ENCODE measurements at places on chromosomes 11 and 22.

DNA sequence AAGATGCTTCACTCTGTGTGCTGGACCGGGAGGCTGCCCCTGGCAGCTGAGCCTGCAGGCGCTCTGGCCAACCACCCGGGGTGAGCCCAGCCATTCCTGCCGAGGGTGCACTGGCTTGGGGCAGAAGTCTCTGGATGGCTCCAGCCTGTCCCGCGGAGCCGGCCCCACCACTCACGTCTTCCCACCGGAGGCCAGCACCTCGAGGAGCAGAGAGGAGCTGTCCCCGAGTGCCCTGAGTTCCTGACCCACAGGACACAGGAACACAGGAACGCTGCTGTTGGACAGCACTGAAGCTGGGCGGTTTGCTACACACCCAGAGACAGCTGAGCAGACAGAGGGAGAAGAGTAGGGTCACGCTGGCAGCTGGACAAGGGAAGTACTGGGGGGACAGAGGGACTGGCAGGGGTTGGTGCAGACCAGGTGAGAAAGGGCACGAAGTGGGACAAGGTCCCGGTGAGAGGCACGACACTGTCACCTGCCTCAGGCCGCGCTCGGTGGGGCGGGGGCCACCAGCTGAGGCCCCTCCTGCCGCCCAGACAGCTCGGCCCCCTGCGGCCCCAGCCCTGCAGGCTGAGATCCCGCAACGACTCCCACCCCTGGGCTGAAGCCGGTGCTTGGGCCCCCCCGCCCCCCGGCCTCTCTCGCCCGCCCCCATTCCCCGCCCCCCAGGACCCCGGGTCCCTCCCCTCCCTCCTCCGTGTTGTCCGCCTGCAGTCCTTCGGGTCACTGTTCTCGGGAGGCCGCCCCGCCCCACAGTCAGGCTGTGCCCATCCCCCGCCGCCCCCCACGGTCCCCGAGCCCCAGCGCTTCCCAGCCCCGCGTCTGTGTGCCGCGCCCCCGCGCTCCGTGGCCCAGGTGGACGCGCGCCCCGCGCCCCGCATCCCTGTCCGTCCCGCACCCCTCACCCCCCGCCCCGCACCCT is 624 bp upstream of the B4GALNT4 start:
- peaks cover 26% of the 10 kb centered on the region for H3K4me1 ChIP-seq
- DNase-seq: no peak
- peaks cover 68% of the 10 kb centered on the region for H3K27me3 ChIP-seq
- peak overlapping the region; percentile 78 for H3K4me3 ChIP-seq
- no peak overlapping the region for H3K27ac ChIP-seq

- H3K27me3 ChIP-seq: peaks cover 41% of the 10 kb centered on the region
- no peak overlapping the region for H3K4me3 ChIP-seq
- no peaks in the 10 kb centered on the region for H3K36me3 ChIP-seq
- no peak overlapping the region for H3K27ac ChIP-seq
Observed at GRCh38 chr11:113562981-113563461, 87.8 kb upstream of the DRD2 start.

GRCh38 chr11:8807544-8808225 is 103.3 kb upstream of the AKIP1 start:
- peaks cover 5% of the 10 kb centered on the region for H3K4me1 ChIP-seq
- H3K27ac ChIP-seq: no peak overlapping the region
- DNase-seq: no peak
- H3K36me3 ChIP-seq: no peaks in the 10 kb centered on the region
- H3K27me3 ChIP-seq: peaks cover 27% of the 10 kb centered on the region

- H3K4me1 ChIP-seq: peaks cover 47% of the 10 kb centered on the region
- peak overlapping the region; percentile 92 for H3K27ac ChIP-seq
- H3K36me3 ChIP-seq: peaks cover 10% of the 10 kb centered on the region
- no peak for DNase-seq
- peak overlapping the region; percentile 62 for H3K4me3 ChIP-seq
- no peaks in the 10 kb centered on the region for H3K27me3 ChIP-seq
Observed at GRCh38 chr22:23248583-23248982, 68.3 kb downstream of the BCR start.

- peak overlapping the region; percentile 73 for H3K27ac ChIP-seq
- H3K4me1 ChIP-seq: peaks cover 28% of the 10 kb centered on the region
- peaks cover 10% of the 10 kb centered on the region for H3K36me3 ChIP-seq
- H3K27me3 ChIP-seq: peaks cover 71% of the 10 kb centered on the region
Observed at GRCh38 chr22:43376765-43377547, 33.8 kb upstream of the SCUBE1 start.

DNA sequence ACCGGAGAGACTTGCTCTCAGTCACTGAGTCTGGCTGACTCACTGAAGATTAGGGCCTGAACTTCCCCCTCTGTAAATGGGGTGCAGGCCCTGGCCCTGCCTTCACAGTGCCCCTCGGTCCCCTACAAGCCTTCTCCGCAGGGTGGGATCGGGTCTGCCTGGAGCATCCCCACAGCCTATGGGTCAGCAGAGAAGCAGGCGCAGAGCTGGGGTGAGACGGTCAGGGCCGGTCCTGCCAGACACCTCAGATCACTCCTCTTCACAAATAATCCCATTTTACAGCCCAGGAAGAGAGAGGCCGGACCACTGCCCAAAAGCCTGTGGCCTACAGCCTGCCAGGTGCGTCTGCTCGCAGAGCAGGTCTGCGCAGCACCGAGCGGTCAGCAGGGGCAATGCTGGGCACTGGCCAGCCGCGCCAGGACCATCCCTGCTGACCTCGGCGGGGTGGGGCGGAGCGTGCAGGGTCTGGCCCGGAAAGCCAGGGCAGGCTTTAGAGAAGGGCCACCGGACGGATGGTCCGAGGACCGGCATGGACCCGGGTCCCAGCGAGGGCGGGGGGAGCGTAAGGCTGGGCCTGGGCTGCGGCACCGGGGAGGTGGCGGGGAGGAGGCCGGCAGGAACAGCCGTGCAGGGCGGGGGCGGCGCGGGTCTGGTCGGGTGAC is 522 bp upstream of the SEPTIN5 start:
- peaks cover 2% of the 10 kb centered on the region for H3K4me1 ChIP-seq
- peak overlapping the region; percentile 56 for H3K4me3 ChIP-seq
- H3K27me3 ChIP-seq: peaks cover 60% of the 10 kb centered on the region
- H3K27ac ChIP-seq: no peak overlapping the region
- peaks cover 4% of the 10 kb centered on the region for H3K36me3 ChIP-seq
- DNase-seq: no peak

DNA sequence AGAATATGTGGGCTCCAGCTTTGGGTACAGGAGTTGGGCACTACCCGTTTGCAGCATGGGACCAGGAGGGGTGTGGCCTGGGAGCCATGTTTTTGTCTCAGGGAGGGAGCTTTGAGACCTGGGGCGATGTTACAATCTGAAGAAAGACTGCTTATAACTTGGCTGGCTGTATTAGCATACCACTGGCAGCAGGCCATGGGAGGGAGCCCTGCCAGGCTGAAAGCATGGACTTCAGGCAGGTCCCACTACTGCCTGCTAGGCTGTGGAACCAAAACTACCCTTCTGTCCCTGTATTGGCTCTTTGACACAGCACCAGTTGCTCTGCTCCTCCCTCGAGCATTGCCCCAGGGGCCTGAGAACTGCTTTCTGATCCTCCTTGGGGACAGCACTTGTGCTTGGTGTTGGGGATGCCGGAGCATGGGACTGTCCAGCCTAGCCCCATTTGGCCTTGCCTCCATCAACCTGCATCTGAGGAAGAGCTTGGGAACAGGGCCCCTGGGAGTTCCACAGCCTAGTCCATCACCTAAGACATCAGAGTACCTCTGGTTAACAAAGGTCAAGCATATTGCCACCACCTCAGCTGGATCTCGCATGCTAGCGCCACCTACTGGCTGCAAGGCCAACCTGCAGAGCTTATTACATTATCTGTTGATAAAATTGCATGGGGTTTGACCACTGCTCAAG is 217.4 kb downstream of the SBF2 start:
- no peak overlapping the region for H3K27ac ChIP-seq
- H3K4me3 ChIP-seq: no peak overlapping the region
- H3K4me1 ChIP-seq: peaks cover 4% of the 10 kb centered on the region
- H3K27me3 ChIP-seq: no peaks in the 10 kb centered on the region
- peaks cover 5% of the 10 kb centered on the region for H3K36me3 ChIP-seq
- DNase-seq: no peak

DNA sequence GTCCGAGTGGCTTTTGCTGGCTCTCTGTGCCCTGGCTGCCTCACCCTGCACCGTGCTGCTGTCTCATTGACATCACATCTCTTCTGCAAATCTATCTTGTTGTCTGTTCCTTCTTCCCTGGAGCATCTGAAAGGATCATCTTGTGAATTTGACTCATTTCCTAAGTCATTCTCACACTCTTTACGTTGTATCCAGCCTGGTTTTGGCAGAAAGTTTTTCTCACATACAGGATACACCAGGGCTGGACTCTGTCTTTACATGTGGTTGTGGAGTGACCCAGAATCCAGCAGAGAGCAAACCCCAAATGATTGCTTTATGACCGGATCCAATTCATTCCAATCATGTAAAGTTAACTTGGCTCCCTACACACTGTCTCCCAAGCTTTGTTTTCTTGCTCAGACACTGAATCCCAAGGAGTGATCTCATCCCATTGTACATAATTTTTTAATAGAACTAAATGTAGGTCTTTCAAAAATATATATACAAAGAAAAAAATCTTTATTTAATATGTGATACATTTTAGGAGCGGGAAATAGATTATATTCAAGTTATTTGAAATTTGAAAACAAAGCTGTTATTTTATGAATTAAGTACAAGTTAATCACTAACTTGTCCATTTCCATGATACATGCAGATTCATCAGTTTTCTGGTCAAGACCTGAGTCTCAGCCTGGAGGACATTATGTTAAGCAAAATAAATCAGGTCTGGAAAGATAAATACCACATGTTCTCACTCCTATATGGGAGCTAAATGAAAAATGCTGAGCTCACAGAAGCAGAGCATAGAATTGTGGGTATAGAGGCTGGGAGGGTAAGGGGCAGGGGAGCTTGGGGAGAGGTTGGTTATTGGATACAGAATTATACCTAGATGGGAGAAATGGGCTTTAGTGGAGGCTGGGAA is 2.9 kb upstream of the RFPL1 start:
- H3K4me1 ChIP-seq: no peaks in the 10 kb centered on the region
- H3K4me3 ChIP-seq: no peak overlapping the region
- no peak for DNase-seq

GRCh38 chr11:114059984-114060391 is 477 bp downstream of the ZBTB16 start:
- H3K27me3 ChIP-seq: peaks cover 34% of the 10 kb centered on the region
- H3K36me3 ChIP-seq: peaks cover 59% of the 10 kb centered on the region
- peak overlapping the region; percentile 89 for H3K4me3 ChIP-seq
- peaks cover 19% of the 10 kb centered on the region for H3K4me1 ChIP-seq
- DNase-seq: no peak
- peak overlapping the region; percentile 95 for H3K27ac ChIP-seq

DNA sequence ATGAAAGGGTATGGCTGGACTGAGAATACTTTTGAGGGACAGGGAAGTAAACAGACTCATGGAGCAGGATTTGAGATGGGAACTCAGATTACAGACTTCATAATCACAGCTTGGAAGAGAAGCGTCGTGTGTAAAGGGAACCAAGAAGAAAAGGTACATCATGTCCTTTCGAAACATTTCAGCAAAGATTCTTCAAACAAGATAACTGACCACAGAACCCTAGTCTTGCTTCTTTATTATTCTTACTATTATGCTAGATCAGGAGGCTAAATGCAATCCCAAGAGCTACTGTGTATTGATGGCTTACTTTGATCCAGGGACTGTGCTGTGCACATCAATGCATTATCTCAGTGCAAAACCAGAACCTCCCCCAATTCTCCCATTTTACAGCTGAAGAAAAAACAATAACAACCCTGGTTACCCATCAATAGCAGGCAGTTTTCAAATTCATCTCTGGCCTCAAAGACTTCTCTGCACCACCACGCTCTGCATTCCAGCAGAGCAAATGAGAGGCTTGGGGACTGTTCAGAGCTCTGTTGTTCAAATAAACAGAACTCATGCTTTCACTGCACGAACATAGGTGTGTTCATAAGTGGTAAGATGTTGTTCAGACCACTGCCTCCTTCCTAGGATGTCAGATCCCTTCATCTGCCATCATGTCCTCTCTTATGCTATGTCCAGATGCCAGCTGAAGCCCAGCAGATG is 104.8 kb upstream of the NAV2 start:
- H3K27me3 ChIP-seq: peaks cover 56% of the 10 kb centered on the region
- H3K27ac ChIP-seq: no peak overlapping the region
- H3K4me1 ChIP-seq: no peaks in the 10 kb centered on the region

DNA sequence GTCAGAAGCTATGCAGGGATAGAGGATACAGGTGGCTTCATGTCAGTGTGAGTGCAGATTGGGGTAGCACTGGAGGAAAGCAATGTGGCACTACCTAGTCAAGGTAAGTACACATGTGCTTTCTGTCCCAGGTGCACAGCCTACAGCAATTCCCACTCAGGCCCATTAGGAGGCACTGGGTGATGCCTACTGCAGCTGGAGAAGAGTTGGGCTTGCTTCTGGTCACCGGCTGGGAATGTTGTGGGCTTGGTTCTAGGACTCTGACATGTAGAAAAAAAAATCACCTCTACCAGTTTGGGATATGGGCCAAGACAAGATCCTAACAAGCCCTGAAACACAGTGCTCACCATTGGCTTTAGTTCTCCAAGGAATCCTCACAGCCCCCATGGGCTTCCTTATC is 69.7 kb downstream of the TENM4 start:
- H3K4me1 ChIP-seq: no peaks in the 10 kb centered on the region
- DNase-seq: no peak
- no peak overlapping the region for H3K27ac ChIP-seq
- H3K36me3 ChIP-seq: no peaks in the 10 kb centered on the region
- no peaks in the 10 kb centered on the region for H3K27me3 ChIP-seq

DNA sequence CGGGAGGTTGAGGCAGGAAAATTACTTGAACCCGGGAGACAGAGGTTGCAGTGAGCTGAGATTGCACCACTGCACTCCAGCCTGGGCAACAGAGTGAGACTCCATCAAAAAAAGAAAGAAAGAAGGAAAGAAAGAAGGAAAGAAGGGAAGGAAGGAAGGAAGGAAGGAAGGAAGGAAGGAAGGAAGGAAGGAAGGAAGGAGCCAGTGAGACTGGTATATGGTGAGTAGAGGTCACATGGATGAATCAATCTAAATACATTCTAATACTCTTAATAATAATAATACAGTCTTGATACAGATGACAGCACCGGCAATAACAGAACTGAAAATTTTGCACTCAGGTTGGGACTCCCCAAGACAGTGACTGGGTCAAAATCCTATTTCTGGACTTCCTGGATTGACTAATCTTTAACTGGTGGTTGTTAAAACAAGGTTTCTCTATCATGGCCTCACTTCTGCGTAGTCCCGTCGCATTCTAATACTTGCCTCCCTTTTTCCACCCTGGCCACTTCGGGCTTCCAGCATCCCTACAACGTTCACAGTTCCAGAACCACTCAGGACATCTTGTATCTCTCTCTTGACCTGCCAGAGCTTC is 53.5 kb upstream of the EIF3M start:
- peaks cover 20% of the 10 kb centered on the region for H3K27me3 ChIP-seq
- no peaks in the 10 kb centered on the region for H3K4me1 ChIP-seq
- H3K36me3 ChIP-seq: no peaks in the 10 kb centered on the region
- no peak overlapping the region for H3K27ac ChIP-seq
- no peak for DNase-seq
- no peak overlapping the region for H3K4me3 ChIP-seq
